Endodermal cell (in vitro differentiated cells): ENCODE measurements at places on chromosomes 6 and 20. TPM values are rescaled to one million over a fixed set of nuclear protein-coding genes. Genes with fewer than 3 reads are reported as not detected.

The DSE gene
- total RNA-seq = 42.3 to 51.3 TPM (median 47.3 TPM) in 3 replicates

GRCh38 chr6:109117346-109118035 is 22.2 kb downstream of the CEP57L1 start:
- no peaks in the 10 kb centered on the region for H3K4me1 ChIP-seq
- no peak overlapping the region for H3K4me3 ChIP-seq
- no peaks in the 10 kb centered on the region for H3K36me3 ChIP-seq
- no peak overlapping the region for H3K27ac ChIP-seq
- H3K27me3 ChIP-seq = no peaks in the 10 kb centered on the region
- DNase-seq = no peak

DNA sequence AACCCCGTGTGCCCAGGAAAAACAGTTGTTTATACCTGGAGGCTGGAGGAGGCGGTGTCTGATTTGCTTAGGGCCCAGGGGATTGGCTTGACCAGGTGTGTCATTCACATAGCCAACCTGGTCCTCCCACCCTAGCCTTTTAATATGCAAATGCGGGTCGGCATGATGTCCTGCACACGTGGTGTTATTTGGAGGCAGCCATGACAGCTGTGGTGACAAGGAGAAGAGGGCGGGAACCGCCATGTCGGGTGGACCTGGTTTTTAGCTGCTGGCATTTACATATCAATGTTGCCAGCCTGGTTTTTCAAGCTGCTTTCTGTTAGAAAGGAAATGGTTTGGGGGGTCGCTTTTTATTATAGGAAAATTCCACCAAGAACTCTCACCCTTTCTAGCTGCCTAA is 291.4 kb upstream of the QKI start:
- no peaks in the 10 kb centered on the region for H3K4me1 ChIP-seq
- H3K27ac ChIP-seq = no peak overlapping the region
- peak; percentile 82 for DNase-seq
- no peaks in the 10 kb centered on the region for H3K27me3 ChIP-seq

DNA sequence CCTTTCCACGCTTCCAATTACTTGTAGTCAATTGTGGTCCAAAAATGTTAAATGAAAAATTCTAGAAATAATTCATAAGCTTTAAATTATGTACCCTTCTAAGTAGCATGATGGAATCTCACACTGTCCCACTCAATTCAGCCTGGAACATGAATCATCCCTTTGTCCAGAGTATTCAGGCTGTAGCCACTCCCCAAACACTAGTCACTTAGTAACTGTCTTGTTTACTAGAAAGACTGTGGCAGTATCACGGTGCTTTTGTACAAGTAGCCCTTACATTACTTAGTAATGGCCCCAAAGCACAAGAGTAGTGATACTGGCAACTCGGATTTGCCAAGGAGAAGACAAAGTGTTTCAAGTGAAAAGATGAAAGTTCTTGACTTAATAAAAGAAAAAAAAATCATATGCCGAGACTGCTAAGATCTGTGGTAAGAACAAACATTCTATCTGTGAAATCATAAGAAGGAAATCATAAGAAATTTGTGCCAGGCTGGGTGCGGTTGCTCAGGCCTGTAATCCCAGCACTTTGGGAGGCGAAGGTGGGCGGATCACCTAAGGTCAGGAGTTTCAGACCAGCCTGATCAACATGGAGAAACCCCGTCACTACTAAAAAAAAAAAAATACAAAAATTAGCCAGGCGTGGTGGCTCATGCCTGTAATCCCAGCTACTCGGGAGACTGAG is 168.5 kb upstream of the SIM1 start:
- no peaks in the 10 kb centered on the region for H3K4me1 ChIP-seq
- no peak overlapping the region for H3K4me3 ChIP-seq
- peaks cover 31% of the 10 kb centered on the region for H3K36me3 ChIP-seq
- no peaks in the 10 kb centered on the region for H3K27me3 ChIP-seq
- no peak overlapping the region for H3K27ac ChIP-seq

DNA sequence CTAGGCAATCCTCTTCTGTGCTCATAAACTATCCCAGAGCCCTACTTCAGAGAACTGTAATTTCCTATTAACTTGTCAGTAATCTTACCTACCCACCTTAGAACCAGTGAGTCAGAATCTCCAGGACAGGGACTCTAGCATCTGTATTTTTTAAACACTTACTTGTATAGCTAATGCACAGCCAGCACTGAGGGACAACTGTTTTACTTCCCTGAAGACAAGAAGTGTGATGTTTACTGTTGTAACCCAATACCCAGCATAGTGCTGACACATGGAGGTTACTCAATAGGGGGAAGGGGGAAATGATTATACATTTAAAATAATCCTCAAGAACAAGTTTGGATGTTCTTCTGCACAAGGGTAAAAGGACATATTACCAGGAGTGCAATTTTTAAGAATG is 130.8 kb downstream of the BTBD9 start:
- peak overlapping the region; percentile 34 for H3K4me3 ChIP-seq
- no peaks in the 10 kb centered on the region for H3K36me3 ChIP-seq
- no peaks in the 10 kb centered on the region for H3K27me3 ChIP-seq
- no peak overlapping the region for H3K27ac ChIP-seq

The HTR1B gene
- 1.7 to 2.9 TPM (median 2.5 TPM) in 3 replicates for total RNA-seq

GRCh38 chr20:41480054-41480770 is 113.6 kb upstream of the EMILIN3 start:
- no peak overlapping the region for H3K27ac ChIP-seq
- peaks cover 54% of the 10 kb centered on the region for H3K36me3 ChIP-seq
- H3K27me3 ChIP-seq = no peaks in the 10 kb centered on the region
- no peak for DNase-seq

GRCh38 chr6:3801960-3802359 is 47.2 kb upstream of the FAM50B start:
- no peaks in the 10 kb centered on the region for H3K27me3 ChIP-seq
- H3K4me3 ChIP-seq = no peak overlapping the region
- no peak for DNase-seq
- H3K27ac ChIP-seq = no peak overlapping the region

The MEP1A gene
- total RNA-seq = not detected in 3 replicates

The LKAAEAR1 gene
- total RNA-seq = not detected in 2 replicates

DNA sequence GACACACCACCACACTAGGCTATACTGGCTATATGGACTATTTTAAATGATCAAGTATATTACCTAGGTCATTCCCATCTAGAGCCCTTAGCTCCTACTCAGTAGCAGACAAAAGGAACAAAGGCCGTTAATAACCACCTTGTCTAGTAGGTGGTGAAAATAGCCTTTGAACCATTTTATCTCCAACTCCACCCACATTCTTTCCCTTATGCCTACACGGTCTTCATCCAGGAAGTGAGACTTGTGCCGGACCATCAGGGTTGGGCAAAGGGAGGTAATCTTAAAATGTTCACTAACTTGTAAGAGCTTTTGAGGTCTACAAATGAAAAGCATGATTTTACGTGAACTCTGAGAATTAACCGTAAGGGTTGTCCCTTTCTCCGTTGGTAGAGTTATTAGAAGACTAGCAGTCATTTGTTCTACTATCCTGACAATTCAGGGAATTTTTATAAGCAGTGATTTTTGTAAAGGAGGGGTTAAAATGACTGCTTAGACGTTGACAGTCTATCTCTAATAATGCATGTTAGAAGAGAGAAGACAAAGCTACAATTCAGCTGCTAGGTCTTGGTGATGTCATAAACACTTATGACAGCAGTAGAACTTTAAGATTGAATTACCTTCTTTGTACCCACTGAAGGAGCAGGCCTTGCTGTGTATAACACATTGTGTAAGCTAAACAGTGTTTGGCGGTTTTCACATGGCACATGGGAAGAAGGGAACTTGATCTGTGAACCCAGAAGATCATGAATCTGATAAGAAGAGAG is 371.8 kb upstream of the JAG1 start:
- H3K4me1 ChIP-seq = no peaks in the 10 kb centered on the region
- no peaks in the 10 kb centered on the region for H3K36me3 ChIP-seq
- no peak overlapping the region for H3K4me3 ChIP-seq
- H3K27ac ChIP-seq = no peak overlapping the region

The SLC2A4RG gene
- 60.7 and 69.3 TPM in 2 replicates for total RNA-seq

The SCUBE3 gene
- total RNA-seq = 0.81 and 0.86 TPM in 2 replicates

The MYT1 gene
- total RNA-seq = 2.3 and 2.4 TPM in 2 replicates

GRCh38 chr6:37816599-37817375 is 2.7 kb upstream of the ZFAND3 start:
- H3K27ac ChIP-seq = no peak overlapping the region
- H3K27me3 ChIP-seq = no peaks in the 10 kb centered on the region
- H3K4me1 ChIP-seq = no peaks in the 10 kb centered on the region

GRCh38 chr20:48681201-48681872 is 146.5 kb downstream of the PREX1 start:
- peaks cover 13% of the 10 kb centered on the region for H3K4me1 ChIP-seq
- no peaks in the 10 kb centered on the region for H3K27me3 ChIP-seq
- DNase-seq = no peak
- H3K4me3 ChIP-seq = no peak overlapping the region
- peaks cover 80% of the 10 kb centered on the region for H3K36me3 ChIP-seq
- H3K27ac ChIP-seq = no peak overlapping the region

The RCAN2 gene
- 5.8 to 16.4 TPM (median 15.7 TPM) in 3 replicates for total RNA-seq

DNA sequence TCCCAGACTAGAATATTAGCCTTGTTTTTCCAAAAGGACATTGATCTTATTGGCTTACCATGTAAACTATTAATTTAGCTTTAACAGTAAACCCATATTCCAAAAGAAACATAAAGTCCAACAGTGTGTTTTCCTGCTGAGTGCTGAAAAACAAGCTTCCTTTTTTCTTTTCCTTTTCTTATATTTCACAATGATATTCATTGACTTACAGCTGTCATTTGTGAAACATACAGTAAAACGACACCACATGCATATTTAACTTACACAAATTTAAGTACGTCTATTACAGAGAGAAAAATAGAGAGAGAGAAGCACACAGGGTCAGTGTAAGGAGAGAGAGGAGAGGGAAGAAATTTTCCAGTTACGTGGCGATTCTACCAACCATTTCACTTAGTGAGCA is 543.9 kb upstream of the JARID2 start:
- H3K4me3 ChIP-seq = no peak overlapping the region
- no peak overlapping the region for H3K27ac ChIP-seq
- H3K27me3 ChIP-seq = no peaks in the 10 kb centered on the region
- H3K36me3 ChIP-seq = no peaks in the 10 kb centered on the region

DNA sequence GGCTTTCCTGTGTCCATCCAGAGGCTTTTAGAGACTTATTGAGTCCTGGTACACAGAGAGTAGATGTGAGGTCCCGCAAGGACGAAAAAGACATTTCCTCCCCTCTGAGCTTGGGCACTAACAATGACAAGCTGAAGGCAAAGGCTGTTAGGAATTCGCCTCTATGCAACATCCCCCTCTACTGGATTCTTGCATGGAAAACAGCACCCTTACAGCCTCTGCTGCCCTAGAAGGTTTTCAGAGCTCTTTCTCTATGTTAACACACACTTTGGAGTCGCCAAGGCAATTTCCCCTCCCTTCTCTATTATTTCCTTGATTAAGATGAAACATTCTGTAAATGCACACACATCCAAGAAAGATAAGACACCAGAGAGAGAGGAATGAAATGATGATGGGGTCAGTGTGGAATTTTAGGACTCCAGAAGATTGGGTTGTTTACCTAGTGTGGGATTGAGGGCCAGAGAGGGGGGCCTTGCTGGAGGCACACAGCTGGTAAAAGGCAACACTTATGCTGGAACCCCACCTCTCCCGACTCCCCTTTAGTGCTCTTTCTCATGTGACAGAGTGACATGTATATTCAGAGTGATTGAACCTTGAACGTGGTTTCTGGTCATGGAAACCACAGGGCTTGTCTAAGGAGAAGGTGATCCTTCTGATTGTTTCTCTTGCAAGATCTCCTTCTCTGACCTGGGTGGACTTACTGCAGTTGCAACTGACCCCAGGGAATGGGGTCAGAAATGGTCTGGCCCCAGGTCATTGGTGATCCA is 300.7 kb downstream of the CLIC5 start:
- peaks cover 11% of the 10 kb centered on the region for H3K27me3 ChIP-seq
- peak; percentile 82 for DNase-seq
- no peak overlapping the region for H3K4me3 ChIP-seq
- H3K36me3 ChIP-seq = no peaks in the 10 kb centered on the region

The RMND1 gene
- total RNA-seq = 40.8 to 42.5 TPM (median 41.2 TPM) in 3 replicates

DNA sequence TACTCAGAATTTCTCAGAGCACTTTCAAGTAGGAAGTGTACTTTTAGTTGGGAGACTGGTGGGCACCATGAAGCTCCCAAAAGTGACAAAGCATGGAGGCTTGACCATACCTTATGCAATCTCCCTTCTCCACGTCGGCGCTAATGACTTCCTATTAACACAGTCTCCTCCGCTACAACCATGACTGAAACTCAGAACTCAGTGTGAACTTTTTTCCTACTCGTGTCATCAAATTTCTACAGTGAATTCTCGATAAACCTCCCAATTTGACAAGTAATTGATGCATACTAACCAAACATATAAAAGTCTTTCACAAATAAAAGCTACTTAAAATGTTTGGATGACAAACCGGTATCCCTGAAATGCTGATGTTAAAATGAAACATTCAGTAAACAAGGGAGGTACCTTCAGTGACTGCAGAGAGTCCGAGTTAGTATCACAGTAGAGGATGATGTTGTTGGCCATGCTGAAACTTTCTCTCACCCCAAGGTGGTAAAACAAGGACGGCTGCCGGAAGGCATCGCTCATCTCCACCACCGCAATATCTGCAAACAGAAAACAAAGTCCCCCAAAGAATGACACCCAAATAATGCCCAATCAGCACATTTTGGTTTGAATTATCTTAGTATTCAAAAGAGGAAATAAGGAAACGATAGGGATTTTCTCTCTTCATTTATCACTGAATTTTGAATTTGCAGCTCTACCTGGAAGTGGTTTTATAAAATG is 72.1 kb downstream of the MAP3K5 start:
- H3K36me3 ChIP-seq = no peaks in the 10 kb centered on the region
- H3K4me3 ChIP-seq = no peak overlapping the region
- DNase-seq = no peak
- no peaks in the 10 kb centered on the region for H3K4me1 ChIP-seq
- no peak overlapping the region for H3K27ac ChIP-seq
- no peaks in the 10 kb centered on the region for H3K27me3 ChIP-seq

The NXT1 gene
- 7.6 to 19.5 TPM (median 19.0 TPM) in 3 replicates for total RNA-seq

GRCh38 chr6:12483712-12484111 is 193.6 kb downstream of the EDN1 start:
- no peaks in the 10 kb centered on the region for H3K4me1 ChIP-seq
- H3K36me3 ChIP-seq = no peaks in the 10 kb centered on the region
- no peak for DNase-seq
- H3K27ac ChIP-seq = no peak overlapping the region
- H3K27me3 ChIP-seq = peaks cover 10% of the 10 kb centered on the region

The OR5V1 gene
- total RNA-seq = not detected in 3 replicates

The HLA-F gene
- total RNA-seq = 2.9 to 3.9 TPM (median 3.5 TPM) in 3 replicates

- no peak overlapping the region for H3K4me3 ChIP-seq
- H3K4me1 ChIP-seq = no peaks in the 10 kb centered on the region
- no peak overlapping the region for H3K27ac ChIP-seq
- H3K36me3 ChIP-seq = no peaks in the 10 kb centered on the region
- H3K27me3 ChIP-seq = no peaks in the 10 kb centered on the region
Measured at GRCh38 chr6:2110504-2110903, 134.9 kb downstream of the GMDS start.
